ENCODE measurements at places on chromosomes 1 and 21.

- no peak for DNase-seq
These were observed 81.4 kb upstream of the SPAG17 start for GRCh38 chr1:118266436-118266835.

- DNase-seq, result no peak
These were observed 64.7 kb upstream of the ANGPTL1 start for GRCh38 chr1:178935610-178936009.

DNA sequence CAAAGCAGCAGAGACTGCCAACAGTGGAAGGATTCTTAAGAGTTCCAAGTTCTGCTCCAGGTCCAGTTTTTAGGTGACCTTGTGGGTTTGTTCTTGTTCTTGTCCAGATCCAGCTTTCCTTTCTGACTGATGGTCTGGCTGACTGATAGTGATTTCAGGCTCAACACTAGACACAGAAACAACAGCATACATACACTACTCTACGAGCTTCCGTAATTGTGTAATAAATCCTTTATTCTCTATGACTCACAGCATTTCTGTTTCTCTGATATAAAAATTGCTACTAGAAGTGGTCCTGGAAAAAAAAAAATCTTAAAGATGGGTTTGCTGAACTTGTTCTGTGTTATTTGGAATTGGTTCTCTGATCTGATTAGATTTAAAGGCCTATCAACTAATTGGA, 62.2 kb upstream of the PTCH2 start:
- DNase-seq, result no peak

DNA sequence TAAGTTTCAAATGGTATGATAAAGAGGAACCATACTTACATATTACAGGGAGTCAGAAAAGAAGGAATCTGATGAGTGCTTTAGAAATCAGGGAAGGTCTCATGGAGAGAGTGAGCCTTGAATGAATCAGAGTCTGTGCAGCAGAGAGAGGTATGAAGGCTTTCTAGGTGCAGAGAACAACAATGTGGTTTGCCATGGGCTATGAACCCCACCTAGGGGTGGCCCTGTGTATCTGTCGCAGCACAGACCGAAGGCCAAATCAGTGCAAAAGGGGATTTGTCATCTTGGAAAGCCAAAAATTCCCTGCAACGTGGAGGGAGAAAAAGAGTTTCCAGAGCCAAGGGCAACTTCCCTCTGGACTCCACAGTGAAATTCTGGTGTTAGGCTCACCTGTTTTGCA, 3.5 kb downstream of the PAPPA2 start:
- DNase-seq, result no peak

GRCh38 chr1:160214481-160215140, 9.4 kb downstream of the PEA15 start:
- DNase-seq, result no peak

- DNase-seq, result peak; percentile 46
These were observed 522 bp downstream of the LRP8 start for GRCh38 chr1:53327182-53327913.

Data from CD4-positive, alpha-beta T cell treated with Interleukin-4 for 1 hour (primary cell).